Fibroblast of skin of left biceps (primary cell): ENCODE measurements at places on chromosomes 2 and 18.

DNA sequence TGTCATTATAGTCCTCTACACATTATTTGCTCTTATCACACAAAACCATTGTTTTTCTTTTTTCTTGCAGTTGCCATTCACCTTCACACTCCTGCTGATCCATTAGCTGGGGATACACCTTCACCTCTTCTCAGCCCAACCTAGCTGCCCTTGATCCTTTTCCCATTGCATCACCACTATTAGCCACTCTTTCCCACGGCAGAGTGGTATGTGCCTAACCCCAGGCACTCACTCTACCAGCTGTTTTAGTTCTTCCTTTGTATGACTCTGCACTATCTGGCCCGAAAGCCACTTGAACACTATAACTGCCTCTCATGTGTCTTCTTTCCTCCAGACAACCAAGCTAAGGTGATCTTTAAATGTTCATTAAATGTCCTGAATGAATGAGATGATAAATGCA, 145.4 kb upstream of the PIK3C3 start:
- no peak for DNase-seq

- no peak for DNase-seq
These were observed 9.3 kb downstream of the PSMD1 start for GRCh38 chr2:231065966-231066365.

DNA sequence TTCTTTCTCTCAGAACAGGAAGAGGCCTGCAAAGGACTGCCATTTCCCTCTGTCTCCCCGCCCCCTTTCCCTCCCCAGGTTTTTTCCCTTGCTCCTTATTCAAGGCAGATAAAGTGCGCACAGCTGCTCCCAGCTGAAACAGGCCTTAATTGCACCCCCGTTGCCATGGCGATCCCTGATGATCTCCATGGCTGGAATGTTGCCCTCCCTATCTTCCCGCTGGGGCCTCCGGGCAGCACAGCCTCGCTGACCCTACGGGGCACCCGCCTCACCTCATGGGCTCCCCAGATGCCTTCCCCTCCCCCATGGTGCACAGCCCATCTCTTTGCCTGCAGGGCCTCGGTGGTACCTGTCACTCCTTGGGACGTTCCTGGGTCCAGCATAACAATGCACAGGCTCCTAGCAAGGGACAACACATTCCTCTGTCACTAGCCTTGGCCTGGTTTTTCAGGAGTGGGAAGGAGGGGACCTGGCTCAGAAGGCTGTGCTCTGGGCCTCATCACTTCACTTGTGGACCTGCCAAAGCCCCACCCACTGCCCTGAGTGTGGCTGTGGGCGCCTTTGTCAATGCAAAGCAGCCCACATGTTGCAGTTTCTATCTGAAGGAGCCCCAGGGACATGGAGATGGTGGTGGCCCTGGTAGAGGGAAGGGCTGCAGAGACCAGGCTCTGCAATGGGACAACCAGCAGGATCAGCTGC, 115.0 kb downstream of the CELF4 start:
- no peak for DNase-seq

- no peak for DNase-seq
These were observed 262.4 kb downstream of the SS18 start for GRCh38 chr18:25827961-25828561.

GRCh38 chr2:126894585-126895182, 4.0 kb upstream of the TEX51 start:
- no peak for DNase-seq
